ENCODE measurements at places on chromosomes 6 and 20.

DNA sequence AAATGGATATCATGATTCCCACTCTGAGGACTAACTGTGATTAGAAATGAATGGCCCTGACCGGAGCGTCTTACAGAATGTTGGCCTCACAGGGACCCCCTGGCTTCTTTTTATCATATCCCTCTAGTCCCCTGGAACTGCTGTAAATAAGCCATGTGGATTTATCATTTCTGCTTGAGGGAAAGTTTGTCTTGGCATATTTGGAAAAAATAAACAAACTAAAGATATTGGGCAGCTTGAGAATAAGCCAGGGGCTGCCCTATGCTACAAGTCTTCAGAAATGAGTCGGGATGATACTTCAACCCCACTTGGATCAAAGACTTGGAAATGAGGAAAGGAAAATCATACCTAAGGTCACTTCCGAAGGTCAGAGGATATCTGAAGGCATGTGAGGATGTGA is 179.1 kb downstream of the THBS2 start:
- no peak for DNase-seq

GRCh38 chr20:41279546-41280225 is 37.8 kb downstream of the ZHX3 start:
- DNase-seq, result no peak

DNA sequence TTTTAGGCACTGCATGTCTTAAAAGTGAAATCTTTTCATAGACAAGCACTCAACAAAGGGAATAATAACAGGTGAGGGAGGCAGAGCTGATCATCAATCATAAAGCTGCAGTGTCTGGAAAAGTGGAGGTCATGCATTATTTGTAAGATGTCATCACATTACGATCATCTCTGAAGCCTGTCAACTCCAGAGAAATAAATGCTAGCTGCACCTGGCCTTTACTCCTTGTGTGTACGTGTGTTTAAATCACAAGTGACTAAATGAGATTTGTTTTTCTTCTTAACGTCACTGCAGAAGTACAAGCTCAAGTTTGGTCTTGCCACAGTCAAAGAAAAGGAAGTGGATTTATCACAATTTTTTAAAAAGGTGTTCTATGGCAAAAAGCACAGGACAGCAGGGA is 275.5 kb upstream of the SGK1 start:
- DNase-seq, result no peak

GRCh38 chr6:24205020-24205492 is 79.0 kb downstream of the NRSN1 start:
- DNase-seq, result no peak
